Right ventricle myocardium superior (tissue), 1 donor: ENCODE measurements at places on chromosomes 7 and 10.

DNA sequence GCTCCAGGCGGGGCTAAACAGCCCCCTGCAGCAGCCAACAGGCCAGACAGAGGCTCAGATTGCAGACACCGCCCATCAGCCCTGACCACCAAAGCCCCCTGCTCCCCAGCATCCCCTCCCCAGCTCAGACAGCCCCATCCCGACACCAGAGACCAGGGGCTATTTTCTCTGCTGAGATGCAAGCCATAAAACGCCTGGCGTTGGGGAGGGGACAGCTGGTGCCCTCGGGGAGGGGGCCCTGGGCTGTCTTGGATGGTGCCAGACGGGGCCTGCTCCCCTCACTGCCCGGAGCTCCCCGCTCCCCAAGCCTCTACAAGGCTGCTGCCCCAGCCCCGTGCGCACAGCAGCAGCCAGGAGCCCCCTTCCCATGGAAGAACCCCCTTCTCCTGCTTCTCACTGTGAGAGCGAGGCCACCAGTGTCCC, 31.8 kb downstream of the GET4 start:
- no peak for DNase-seq

DNA sequence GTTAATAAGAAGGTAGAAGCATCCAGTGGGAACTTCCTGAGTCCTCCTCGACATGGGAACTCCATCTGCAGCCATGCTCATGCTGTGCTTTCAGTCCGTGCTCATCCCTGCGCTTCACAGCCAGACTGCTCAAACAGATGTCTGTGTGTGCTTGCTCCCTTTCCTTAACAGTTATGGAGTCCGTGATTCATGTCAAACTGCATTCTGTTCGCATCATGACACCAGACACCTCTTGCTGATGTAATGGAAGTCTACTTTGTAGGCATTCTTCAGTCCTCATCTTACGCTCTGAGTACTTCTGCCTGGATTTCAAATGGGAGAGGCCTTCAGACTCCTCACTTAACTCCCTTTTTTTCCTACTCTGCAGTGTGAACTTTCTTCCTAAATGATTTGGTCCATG, 304.9 kb downstream of the SUGCT start:
- DNase-seq, result no peak

- no peak for DNase-seq
Measured at GRCh38 chr7:18402488-18403183, 92.9 kb upstream of the HDAC9 start.

GRCh38 chr7:39249635-39250152, 272.0 kb downstream of the POU6F2 start:
- no peak for DNase-seq

DNA sequence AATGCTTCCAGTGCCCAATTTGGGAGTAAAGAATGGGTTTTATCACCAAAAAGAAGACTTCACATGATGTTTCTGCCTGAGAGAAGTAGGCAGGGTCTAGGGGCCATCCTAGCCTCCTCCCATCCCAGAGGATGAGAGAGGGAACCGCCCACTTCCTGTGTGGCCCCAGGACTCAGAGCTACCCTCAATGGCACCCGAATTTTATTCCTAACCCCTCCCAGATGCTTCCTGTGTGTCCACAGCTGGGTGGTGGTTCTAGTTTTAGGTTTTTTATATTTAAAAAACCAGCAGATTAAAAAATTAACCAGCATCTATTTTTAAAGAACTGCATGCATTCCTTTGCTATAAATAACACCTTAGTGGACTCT, 583.5 kb downstream of the PTPRN2 start:
- DNase-seq, result no peak

- DNase-seq, result no peak
Measured at GRCh38 chr7:33880787-33881186, 24.6 kb upstream of the BMPER start.

DNA sequence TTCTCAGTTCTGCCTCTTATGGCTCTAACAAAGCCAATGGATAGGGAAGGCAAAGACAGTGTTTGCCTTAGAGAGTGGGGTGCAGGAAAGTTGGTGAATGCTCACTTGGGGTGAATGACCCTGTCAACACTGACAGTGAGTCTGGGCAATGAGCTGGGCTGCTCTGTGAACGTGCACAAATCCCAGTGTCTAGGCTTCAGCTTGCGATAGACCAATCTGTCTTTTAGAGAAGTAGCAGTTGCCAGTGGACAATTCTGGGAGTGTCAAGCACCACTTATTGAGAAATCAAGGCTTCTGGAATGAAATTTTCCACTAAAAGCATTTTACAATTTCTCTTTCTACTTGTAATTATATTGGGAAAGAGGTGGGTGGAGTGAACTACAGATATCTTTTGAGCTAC, 141.4 kb downstream of the HERPUD2 start:
- DNase-seq, result no peak

DNA sequence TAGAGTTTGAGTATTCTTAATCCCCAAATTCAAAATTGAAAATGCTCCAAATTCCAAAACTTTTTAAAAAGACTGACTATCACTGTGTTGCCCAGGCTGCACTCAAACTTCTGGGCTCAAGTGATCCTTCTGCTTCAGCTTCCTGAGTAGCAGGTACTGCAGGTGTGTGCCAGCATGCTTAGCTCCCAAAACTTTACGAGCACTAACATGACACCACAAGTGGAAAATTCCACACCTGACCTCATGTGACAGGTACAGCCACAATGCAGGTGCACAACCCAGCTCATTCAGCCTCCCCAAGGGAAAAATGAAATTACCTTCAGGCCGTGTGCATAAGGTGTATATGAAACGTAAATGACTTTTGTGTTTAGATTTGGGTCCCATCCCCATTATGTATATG, 16.5 kb downstream of the CDC123 start:
- DNase-seq, result no peak

GRCh38 chr10:28300027-28300426, 2.8 kb downstream of the MPP7 start:
- no peak for DNase-seq

- DNase-seq, result no peak
Measured at GRCh38 chr10:95423164-95424005, 132.6 kb upstream of the PDLIM1 start.

DNA sequence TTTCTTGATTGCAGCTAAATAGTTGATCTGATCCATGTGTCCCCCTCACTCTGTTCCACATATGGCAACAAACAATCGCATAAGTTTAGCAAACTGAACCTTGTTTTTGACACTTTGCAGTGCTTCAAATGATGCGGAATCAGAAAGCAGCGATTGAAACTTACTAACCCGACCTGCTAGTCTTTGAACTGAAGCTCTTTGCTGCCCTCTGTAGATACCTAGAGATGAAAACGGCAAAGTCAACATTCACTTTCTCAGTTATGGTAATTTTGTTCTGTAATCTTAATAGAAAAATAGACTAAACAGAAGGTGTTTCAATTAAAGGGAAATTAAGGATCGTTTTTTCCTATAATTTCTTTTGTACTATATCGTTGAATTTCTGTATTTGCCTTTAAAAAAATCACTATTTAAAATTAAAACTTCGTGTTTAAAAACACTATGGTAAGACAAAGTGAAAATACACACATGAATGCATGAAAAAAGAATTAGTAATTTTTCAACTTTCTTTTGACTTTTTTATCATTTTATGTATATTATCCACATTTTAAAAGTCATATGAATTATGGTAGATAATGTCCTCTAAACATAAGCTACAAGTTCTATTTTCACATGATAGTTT, 276.5 kb downstream of the MAGI2 start:
- DNase-seq, result no peak

DNA sequence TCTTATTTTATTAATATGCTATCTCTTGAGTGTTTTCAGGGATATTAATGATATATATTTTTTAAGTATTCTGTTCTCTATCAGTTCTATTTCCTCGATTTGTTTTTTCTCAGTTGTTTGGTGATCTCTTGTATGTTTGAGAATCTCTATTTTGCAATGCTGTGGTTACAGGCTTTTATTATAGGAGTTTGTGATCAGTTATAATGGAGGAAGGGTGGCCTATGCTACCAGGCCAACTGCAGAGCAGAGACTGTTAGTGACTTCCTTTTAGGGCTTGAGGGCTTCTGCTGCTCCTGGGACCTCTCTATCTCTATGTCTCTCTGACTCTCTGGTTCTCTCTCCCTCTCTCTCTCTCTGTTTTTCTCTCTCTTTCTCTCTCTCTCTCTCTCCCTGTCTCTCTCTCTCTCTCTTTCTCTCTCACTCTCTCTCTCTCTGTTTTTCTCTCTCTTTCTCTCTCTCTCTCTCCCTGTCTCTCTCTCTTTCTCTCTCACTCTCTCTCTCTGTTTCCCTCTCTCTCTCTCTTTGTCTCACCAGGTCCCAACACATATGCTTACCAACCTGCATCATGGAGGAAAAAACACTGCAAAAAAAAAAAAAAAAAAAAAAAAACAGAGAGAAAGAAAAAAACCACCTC, 69.4 kb upstream of the CAV2 start:
- no peak for DNase-seq

GRCh38 chr10:80380185-80380584, 23.6 kb downstream of the DYDC2 start:
- no peak for DNase-seq

DNA sequence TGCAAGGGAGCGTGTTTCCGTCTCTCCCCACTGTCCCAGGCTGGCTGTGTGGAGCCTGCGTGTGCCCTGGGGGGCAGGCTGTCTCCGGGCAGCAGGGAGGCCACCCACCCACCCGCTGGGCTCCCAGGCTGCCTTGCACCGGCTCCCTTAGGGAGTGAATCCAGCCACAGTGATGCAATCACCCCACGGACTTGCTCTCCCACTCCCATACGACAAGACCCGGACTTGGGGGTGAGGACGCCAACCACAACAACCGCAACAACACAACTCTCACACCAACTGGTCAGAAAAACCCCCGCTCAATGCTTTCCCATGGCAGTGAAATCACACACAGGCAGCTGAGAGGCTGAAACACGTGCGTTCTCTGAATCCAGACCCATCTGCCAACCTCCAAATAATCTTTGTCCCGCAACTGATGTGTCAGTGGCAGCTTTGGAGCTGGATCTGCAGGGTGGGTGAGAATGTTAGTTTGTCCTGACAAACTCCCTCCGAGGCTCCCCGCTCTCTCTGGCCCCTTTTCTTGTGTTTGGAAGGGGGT, 62.7 kb upstream of the DDC start:
- DNase-seq, result no peak

GRCh38 chr10:117860135-117860534, 186.6 kb downstream of the RAB11FIP2 start:
- DNase-seq, result no peak

DNA sequence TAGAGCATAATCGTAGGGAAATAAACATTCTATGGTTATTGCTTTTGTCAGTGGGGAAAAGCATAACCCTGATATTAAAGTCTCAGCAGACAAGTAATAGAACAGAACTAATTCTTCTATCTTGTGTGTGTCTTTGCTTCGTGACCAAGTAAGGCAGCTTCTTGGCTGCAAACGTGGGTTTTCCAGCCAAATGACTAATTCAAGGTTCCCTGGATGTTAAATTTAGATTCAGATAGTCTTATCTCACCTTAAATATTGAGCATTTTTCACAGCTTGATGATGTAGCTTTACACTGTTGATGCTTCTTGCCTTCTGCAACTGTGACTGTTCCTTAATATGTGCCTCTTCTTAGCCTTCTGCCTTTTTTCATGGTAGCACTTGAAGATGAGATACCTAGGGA, 113.0 kb downstream of the EXOC4 start:
- DNase-seq, result no peak

DNA sequence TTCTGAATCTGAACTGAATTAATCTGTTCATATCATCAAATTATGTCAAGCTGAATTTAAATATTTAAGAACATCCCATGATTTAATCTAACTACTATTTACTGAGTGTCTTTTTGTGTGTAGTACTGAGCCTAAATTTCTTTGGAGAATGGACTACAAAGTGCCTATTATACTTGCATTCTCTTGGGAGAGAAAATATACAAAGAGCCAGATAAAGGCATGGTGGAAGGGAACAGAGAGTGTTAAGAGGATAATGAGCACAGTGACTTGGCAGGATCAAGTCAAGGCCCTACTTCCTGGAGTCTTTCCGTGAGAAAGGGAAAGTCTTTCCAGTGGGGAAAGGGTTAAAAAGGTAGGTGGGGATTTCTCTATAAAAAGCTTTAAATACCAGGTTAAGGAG, 15.0 kb downstream of the TNKS2 start:
- no peak for DNase-seq

GRCh38 chr7:42831006-42831717, 80.7 kb downstream of the C7orf25 start:
- no peak for DNase-seq

DNA sequence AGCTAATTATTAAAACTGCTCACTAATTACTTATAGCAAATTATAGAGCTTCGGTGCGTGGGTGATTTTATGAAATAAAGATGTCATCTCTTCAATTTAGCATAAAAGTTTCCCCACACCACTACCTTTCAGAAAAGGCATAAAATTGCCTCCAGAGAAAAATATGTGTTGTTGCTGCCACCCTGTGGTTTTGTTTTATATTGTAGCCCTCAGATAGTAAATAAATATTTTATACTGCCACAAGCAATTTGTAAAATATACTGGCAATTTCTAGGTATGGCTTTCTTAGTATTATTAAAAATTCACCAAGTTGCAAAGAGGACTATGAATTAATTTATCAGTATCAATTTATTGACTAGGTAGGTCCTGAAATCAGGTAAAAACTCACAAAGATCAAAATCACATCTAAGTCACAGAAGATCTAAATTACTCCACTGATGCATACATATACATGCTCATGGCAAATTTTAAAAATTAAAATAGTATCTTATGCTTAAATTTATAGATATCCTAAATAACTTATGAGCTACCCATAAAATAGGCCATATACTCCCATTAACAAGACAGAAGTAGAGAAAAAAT, 26.5 kb downstream of the ASNS start:
- DNase-seq, result no peak

GRCh38 chr7:37323966-37324365, 124.7 kb downstream of the ELMO1 start:
- no peak for DNase-seq

DNA sequence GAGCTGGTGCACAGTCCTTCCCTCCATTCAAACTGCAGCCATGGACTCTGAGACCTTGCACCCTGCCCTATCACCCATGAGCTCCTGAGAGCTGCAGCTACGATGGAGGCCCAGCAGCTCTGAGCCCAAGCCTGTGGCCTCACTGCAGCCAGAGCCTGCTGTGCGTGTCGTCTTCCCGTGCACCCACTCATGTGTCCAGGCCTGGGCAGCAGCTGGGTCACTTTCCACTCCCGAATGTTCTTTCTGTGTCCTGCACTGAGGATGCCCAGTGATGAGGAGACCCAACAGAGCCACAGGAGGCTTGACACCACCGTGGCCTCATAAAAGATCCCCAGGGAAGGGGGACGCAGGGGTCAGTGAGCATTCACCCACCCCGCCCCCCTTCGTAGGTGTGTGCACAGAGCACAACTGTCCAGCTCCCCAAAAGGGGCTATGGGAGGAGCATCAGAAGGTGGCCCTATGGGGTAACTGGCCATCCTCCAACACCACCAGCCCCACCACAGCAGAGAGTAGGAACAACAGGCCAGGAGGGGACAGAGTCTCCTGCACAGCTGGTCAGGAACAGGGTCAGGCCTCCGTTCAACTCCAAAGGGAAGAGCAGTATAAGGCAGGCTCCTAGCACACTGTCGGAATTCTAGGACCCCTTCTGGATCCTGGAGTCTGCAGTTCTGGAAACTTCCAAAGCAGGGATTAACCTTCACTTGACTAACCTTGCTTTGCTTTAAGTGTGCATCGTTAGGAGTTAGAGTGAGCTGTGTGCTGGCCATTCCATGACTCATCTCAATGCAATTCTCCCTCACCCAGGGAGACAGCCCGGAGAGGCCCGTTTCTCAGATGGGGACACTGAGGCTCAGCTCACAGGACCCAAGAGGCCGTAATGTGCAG, 52.6 kb downstream of the RASGEF1A start:
- peak; percentile 33 for DNase-seq

GRCh38 chr7:44796034-44796503, 412 bp upstream of the PPIA start:
- DNase-seq, result no peak
